ENCODE measurements at places on chromosomes 1 and 21. TPM values are rescaled to one million over a fixed set of nuclear protein-coding genes. Genes with fewer than 3 reads are reported as not detected.

CRB1 gene
- not detected for total RNA-seq

BECN2 gene
- total RNA-seq: not detected

SERTAD4 gene
- total RNA-seq: 4.0 TPM

UBE2U gene
- total RNA-seq: not detected

CHML gene
- 1.2 TPM for total RNA-seq

LCK gene
- total RNA-seq: not detected

S100A9 gene
- 764 TPM for total RNA-seq

MARCKSL1 gene
- 21.8 TPM for total RNA-seq

PCP4 gene
- total RNA-seq: not detected

SELENBP1 gene
- total RNA-seq: 102 TPM

LCE1A gene
- total RNA-seq: not detected

C1orf52 gene
- 2.3 TPM for total RNA-seq

FCAMR gene
- total RNA-seq: not detected

CA6 gene
- total RNA-seq: not detected

FGR gene
- total RNA-seq: 10.4 TPM

C1orf87 gene
- total RNA-seq: not detected

EPS8L3 gene
- total RNA-seq: not detected

FOXE3 gene
- not detected for total RNA-seq

TRPM2 gene
- 0.43 TPM for total RNA-seq

PRKAA2 gene
- 1.4 TPM for total RNA-seq

RGS18 gene
- 3.0 TPM for total RNA-seq

ADAMTS1 gene
- total RNA-seq: 672 TPM

ALPL gene
- total RNA-seq: 35.3 TPM

FLG2 gene
- not detected for total RNA-seq

SYT6 gene
- not detected for total RNA-seq
